ENCODE measurements at places on chromosomes 16 and 17. TPM values are rescaled to one million over a fixed set of nuclear protein-coding genes. Genes with fewer than 3 reads are reported as not detected.

CYB5D1 gene
- total RNA-seq: 11.4 TPM

GRCh38 chr17:49914664-49915063 is 54.3 kb upstream of the DLX4 start:
- no peaks in the 10 kb centered on the region for H3K36me3 ChIP-seq
- no peaks in the 10 kb centered on the region for H3K27me3 ChIP-seq
- H3K4me3 ChIP-seq: no peak overlapping the region
- H3K4me1 ChIP-seq: peaks cover 4% of the 10 kb centered on the region
- H3K27ac ChIP-seq: no peak overlapping the region

CCDC200 gene
- total RNA-seq: not detected

DNA sequence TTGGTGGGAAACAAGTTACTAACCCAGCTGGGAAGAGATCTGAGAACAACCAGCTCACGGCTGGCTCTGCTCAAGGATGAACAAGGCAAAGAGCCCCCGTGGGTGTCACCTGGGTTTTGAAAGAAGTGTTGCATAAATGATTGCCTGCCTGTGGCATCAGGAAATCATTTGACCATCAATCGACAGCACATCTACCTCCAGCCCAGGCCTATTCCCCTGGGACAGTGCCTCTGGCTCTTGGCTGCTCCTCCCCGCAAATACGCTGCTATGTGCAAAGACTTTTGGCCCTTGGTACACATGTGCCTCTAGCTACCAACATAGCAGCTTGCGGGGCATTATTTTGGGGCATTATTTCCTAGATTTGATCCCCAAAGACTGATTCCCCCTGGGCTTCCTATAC is 39.4 kb upstream of the SMPD3 start:
- no peaks in the 10 kb centered on the region for H3K36me3 ChIP-seq
- no peak overlapping the region for H3K4me3 ChIP-seq
- H3K4me1 ChIP-seq: no peaks in the 10 kb centered on the region
- H3K27ac ChIP-seq: no peak overlapping the region

DNA sequence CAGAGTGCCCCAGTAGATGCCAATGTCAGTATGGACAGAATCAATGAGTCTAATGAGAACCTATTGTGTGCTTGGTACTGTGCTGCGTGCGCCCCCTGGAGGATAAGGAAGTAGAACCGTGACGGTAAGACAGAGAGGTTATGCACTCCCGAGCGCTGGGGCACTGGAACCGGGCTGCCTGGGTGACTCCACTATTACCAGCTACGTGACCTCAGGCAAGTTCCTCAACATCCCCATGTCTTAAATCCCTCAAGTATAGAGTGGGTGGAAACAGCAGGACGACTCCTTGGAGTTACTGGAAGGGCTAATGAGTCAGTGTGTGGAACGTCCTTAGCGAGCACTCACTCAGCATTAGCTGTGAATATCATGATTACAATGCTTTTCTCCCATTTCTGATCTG is 16.2 kb downstream of the CHST4 start:
- H3K4me3 ChIP-seq: no peak overlapping the region
- H3K27ac ChIP-seq: no peak overlapping the region

MYOCD gene
- not detected for total RNA-seq

NATD1 gene
- 7.1 TPM for total RNA-seq

CACNA1H gene
- 8.8 TPM for total RNA-seq

FADS6 gene
- not detected for total RNA-seq

- H3K27ac ChIP-seq: no peak overlapping the region
- no peak for DNase-seq
- H3K4me3 ChIP-seq: no peak overlapping the region
- H3K36me3 ChIP-seq: no peaks in the 10 kb centered on the region
Measured at GRCh38 chr16:52350031-52350642, 196.8 kb downstream of the TOX3 start.

IGF2BP1 gene
- total RNA-seq: not detected
